ENCODE measurements at places on chromosomes 16 and 17.

- peak; percentile 50 for DNase-seq
Measured at GRCh38 chr17:32111141-32111771, 31.0 kb upstream of the RHOT1 start.

DNA sequence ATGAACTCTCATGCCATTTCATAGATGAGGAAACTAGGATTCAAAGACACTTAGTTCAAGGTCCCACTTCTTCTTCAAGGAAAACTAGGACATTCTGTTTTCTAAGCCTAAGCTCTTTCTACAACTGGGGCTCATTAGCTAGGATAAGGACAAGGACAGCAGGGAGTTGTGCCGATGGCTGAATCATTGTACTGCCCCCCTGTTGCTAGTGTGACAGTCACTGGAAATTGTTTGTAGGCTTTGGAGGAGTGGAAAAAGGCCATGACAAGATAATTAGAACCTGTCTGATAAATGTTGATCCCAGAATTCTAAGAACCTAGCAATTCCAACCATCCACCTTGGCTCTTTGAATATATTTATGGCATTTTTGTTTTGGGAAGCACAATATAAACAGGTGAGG is 445.7 kb downstream of the CDH8 start:
- no peak for DNase-seq

DNA sequence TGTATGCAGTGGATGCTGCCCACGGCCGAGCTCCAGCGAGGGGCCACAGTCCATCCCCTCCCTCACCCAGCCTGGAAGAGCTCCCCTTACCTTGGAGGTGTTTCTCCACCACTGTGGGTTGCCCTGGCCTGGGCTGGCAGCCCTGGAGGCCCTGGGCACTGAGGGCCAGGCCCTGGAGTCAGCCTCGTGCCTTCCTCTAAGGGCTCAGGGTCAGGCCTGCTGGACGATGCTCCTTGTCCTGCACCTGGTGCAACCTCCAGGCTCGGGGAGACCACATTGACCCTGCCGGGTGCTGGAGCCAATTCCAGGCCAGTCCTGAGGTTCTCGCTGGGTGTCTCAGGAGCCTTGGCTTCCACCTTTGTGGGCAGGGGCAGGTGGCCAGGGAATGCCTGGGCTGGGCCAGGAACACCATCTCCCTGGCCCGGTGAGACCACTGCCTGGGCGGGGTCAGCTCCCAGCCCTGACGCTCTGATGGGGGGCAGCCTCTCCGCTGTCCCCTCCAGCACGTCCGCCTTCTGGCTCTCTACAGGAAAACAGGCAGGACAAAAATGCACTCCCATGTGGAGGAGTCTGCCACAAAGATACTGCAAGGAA is 10.4 kb downstream of the MYLK3 start:
- DNase-seq: no peak

- no peak for DNase-seq
Measured at GRCh38 chr17:72677714-72678390, 414.6 kb downstream of the SLC39A11 start.

DNA sequence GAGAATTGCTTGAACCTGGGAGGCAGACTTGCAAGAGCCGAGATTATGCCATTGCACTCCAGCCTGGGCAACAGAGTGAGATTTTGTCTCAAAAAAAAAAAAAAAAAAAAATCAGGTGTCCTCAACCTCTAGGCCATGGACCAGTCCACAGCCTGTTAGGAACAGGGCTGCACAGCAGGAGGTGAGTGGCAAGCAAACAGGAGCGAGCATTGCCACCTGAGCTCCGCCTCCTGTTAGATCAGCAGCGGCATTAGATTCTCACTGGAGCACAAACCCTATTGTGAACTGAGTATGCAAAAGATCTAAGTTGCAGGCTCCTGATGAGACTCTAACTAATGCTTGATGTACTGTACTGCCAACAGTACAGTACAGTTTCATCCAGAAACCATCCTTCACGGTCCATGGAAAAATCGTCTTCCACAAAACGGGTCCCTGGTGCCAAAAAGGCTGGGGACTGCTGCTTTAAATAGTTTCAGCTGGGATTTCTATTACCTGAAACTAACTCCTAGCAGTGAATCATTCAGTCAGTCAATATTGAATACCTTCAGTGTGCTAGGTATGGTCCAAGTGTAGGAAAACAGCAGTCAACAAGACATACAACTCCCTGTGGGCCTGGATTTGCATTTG is 56.3 kb upstream of the DHX40 start:
- DNase-seq: no peak

- no peak for DNase-seq
Measured at GRCh38 chr17:38719943-38720641, 10.0 kb upstream of the CISD3 start.

DNA sequence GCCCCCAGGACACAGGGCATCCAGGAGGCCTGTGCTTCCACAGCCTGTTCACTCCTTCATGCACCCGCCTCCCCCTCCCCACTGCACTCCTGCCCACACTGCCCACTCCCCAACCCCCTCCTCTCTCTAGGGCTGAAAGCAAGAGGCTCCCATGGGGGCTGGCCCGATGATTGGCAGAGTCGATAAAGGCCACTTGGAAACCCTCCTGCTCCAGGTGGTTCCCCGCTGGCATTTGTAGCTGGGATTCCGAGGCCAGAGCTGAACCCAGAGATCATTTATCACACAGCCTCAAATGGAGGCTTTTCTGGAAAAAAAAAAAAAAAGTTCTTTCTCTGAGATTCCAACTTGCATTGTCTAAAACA is 74.1 kb downstream of the SREBF1 start:
- DNase-seq: no peak

DNA sequence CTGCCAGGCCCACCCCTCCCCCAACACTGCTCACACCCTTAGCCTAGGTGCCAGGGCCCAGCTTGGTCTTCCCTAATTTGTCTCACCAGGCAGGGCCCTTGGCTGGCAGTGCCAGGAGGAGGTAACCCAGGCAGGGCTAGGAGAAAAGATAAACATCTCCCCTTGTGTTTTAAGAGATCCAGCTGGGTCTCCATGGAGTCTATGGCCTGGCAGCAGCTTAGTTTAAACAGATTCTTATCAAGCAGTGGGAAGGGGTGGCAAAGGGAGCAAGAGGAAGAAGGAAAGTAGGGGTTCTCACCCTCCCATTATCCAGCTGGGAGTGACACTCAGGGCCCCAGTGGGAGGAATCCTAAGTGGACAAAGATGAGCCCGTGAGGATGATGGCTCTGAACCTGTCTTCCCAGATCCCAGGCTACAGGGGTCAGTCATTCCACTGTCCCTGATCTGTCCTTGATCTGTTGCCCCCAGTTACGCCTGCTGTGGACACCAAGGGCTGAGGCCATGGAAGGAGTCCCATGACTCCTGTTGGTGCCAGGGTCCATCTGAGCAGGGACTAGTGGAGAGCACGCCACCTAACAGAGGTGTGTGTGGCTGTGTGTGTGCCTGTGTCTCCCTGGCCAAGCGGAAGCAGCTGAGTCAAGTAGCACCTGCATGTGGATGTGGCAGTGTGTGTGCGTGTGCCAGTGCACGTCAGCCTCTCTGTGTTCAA is 47.4 kb upstream of the MEIOC start:
- DNase-seq: no peak

GRCh38 chr16:27776556-27777225 is 226.7 kb downstream of the KATNIP start:
- DNase-seq: no peak

- no peak for DNase-seq
Measured at GRCh38 chr16:86452451-86452850, 57.9 kb upstream of the FOXF1 start.

DNA sequence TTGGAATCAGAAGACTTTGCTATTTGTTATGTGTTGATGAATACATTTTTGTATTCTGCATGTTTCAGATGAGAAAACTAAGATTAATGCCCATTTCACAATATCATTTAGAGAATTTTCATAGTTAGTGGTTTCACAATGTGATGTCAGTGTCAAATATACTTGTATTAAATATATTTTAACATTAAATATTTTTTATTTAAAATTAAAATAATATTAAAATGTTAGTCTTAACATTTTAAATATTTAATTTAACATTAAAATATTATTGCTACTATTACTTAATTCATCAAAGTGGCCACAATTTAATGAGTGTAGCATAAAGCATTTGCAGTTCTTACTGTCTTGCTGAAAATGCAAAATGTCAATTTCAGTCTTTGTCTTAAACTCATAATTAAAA is 478.8 kb downstream of the KCNJ2 start:
- DNase-seq: no peak

Data from suppressor macrophage (primary cell).